ENCODE measurements at places on chromosomes 5 and 9.

GRCh38 chr5:158236511-158237335 is 377.8 kb upstream of the CLINT1 start:
- DNase-seq = no peak

- DNase-seq = no peak
Measured at GRCh38 chr9:96021551-96022444, 146.3 kb downstream of the ERCC6L2 start.

- DNase-seq = no peak
Measured at GRCh38 chr9:81479573-81479972, 209.8 kb downstream of the TLE1 start.

DNA sequence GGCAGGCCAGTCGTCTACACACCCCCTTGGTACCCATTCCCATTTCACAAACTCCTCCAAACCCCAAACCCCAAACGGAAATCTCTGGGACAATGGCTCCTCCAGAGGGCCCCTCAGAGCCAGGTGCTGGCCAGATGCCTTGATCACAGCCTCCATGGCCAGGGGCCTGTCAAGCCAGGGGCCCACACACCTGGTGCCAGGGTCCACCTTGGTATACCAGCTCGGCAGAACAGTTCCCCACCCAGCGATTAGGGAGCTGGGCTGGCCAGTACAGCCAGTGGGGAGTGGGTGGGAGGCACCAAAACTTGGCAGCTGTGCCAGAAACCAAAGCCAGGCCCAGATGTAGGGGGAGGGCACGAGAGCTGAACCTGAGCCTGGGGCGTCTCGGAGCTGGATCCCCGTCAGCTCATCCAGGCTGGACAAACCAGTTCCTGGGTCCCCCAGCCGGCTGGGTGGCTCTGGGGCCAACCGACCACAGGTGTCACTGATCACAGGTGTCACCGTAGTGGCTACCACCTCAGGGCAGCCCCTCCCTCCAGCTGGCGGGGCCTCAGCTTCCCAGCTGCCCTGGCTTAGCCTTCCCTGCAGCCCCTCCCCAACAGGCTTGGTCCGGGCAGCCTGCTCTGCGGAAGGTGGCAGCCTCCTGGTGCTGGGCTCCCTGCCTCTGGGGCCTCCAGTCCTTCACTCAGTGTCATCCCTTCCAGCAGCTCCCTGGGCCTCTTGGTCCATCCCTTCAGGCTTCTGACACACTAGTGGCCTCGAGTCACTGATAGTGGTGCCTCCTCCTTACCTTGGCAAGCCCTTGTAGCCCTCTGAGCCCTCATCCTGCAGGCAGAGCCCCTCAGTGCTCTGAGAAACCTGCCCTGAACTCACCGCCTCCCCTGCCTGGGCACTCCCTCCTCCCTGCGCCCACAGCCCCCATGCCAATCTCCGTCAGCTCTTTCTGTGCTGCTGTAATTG is 6.6 kb upstream of the RMND5B start:
- no peak for DNase-seq

GRCh38 chr5:6574111-6574510 is 58.7 kb downstream of the NSUN2 start:
- no peak for DNase-seq

DNA sequence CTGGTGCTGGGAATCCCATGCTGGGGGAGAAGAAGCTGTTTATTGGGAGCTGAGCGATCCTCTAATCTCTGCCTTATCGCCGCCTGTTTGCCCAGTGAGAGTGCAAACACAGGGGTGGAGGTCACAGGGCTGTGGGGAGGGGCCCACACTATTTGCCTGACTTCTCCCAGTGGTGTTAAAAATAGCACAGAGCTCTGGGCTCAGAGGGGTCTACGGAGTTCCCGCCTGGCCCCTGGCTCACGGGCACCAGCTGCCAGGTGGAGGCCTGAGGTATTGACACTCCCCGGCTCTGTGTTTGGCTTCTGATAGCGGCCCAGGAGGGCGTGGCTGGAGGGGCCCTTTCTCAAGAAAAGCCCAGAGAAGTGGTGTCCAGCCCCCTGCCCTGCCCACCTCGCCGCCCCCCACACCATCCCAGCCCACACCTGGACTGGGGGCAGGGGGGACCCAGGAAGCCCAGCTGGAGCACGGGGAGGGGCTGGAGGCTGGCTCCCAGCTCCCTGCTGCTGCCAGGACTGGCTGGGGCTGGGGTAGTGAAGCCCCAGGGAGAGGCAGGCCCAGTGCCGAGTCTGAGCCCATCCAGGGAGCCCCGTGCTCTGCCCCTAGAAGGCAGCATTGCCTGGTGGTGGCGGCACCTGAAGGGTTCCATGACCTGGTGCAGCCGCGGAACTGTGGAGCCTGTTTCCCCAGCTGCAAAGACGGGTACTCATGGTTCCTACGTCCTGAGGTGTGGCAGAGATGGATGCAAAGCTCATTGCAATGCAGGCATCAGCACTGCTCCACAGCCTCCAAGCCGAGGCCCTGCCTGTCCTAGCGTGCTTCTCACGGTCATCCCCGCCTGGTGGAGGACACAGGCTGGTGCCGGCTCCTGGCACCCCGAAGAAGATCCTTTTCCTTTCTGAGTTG is 35.7 kb upstream of the EGFL7 start:
- DNase-seq = peak; percentile 41

GRCh38 chr9:106956971-106957370 is 94.0 kb downstream of the ZNF462 start:
- no peak for DNase-seq

GRCh38 chr5:158565017-158565789 is 534.5 kb downstream of the EBF1 start:
- no peak for DNase-seq

- DNase-seq = no peak
Measured at GRCh38 chr5:35852084-35852734, 4.5 kb upstream of the IL7R start.

GRCh38 chr9:28542928-28543327 is 969.6 kb upstream of the C9orf72 start:
- no peak for DNase-seq

GRCh38 chr5:39517800-39518199 is 93.0 kb upstream of the DAB2 start:
- no peak for DNase-seq

DNA sequence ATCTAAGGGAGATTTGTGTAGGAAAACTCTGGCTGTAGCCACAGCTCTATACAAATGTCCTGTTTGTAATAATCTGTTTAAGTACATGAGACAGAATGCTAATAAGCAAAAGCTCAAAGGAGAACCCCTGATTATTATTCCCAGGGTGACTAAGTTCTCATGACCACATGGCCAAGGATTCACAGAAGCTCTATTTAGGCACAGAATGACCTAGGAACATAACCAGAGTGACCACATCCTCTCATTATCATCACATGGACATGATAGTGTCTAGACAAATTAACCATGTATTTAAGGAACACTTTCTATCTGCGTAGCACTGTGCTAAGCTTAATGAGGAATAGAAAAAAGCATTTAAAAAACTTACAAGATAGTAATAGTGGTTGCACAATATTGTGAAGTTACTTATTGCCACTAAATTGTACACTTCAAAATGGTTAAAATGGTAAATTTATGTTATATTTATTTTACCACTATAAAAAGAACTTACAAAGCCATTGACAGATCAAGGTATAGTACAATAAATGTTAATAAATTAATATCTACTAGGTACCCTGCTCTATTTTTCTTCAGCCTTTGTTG is 56.3 kb downstream of the STX17 start:
- DNase-seq = no peak

- no peak for DNase-seq
Measured at GRCh38 chr5:80712919-80713318, 58.1 kb upstream of the DHFR start.
